ENCODE measurements at places on chromosomes 5 and 9.
A peak's percentile ranks its signal among the peaks of the same experiment; 100 is the strongest.

GRCh38 chr5:115246361-115246991, 16.2 kb downstream of the PGGT1B start:
- DNase-seq = peak; percentile 52

DNA sequence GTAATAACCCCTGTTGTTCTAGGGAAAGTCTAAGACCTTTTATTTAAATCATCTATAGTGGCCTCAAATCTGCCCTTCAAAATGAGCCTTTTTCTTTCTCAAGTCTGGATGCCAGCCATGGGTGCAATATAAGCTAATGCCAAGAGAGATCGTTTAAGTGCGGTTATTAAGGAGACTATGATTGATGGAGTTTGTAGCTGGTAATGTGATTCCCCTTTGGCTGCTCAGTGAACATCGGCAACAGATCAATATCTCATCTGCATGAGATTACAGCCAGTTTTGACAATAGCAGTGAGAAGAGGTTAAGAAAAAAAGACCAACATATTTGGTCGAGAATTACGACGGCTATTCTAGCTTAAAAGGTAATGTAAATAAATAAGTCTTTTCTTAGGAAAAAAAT, 1049.4 kb upstream of the NUDT12 start:
- no peak for DNase-seq

GRCh38 chr9:13993632-13994185, 320.2 kb downstream of the NFIB start:
- DNase-seq = no peak

- no peak for DNase-seq
These were observed 114.8 kb downstream of the COL23A1 start for GRCh38 chr5:178475422-178475821.

- peak; percentile 64 for DNase-seq
These were observed 46.8 kb downstream of the ELAVL2 start for GRCh38 chr9:23779220-23779619.

- DNase-seq = no peak
These were observed 5.5 kb upstream of the AOPEP start for GRCh38 chr9:94720846-94721549.

- no peak for DNase-seq
These were observed 412.8 kb upstream of the PIK3R1 start for GRCh38 chr5:67802766-67803165.

GRCh38 chr9:69319324-69320025, 5.5 kb upstream of the ENTREP1 start:
- DNase-seq = no peak

DNA sequence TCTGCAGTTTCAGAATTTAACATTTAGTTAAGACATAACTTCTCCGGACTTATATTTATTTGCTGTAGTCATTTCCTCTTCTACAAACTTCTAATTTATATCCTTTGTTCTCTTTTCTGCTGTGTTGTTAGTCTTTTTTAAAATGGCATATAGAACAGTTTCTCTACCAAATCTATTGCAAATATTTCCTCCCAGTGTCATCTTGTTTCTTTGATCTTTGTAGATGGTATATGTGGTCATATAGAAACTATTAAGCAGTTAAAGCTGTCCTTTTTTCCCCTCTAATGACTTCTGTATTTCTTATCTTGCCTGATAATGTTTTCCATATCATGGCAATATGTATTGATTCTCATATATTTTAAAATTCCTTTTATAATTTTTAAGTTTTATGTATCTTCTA, 264.5 kb downstream of the MCTP1 start:
- DNase-seq = no peak

DNA sequence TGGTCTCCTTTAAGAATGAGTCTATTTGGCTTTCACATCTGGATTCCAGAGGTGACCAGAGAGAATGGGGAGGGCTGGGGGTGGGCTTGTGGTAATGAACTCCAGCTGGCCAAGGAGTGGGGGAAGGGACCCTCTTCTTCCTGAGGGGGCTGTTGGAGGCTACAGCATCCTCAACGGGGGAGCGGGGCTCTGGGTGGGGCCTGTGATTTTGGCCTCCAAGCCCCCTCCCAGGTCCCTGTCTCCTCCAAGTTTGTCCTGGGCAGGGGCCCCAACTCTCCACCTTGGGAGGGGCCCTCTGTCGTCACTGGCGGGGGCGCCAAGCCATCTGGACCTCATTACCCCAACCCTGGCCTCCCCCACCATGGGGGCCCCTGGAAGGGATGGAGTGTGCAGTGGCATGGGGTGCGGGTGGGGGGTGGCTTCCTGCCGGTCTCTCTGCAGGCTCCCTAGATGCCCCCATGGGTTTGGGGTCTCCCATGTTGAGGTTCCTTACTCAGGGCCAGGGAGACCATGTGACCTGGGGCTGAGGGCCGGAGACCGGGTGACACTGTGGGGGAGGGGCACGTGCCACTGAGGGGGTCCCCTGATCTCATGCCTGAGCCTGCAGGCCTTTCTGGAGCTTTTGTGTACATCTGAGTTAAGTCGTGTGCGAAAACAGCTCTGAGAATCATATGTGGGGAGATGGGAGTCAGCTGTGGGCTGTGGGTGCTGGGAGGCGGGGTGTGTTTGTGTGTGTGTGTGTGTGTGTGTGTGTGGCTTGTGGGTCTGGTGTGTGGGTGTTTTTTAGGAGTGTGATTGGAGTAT, 32.4 kb downstream of the GOLGA2 start:
- DNase-seq = no peak

DNA sequence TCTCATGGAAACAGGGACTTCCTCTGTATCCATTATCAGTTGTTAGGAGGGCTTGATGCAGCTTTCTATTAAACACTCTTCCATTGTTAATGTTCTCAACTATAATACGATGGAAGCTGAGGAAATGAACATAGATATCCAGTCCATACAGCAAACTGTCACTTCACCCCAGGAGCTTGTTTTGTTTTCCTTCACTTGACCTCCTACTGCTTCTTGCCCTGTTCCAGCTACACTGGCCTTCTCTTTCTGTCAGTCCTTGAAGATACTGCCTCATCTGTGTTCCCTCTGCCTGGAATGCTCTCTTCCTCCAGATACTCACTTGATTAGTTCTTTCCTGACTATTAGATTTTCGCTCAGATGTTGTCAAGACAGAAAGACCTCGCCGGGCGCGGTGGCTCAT, 17.1 kb downstream of the CTNNA1 start:
- no peak for DNase-seq

DNA sequence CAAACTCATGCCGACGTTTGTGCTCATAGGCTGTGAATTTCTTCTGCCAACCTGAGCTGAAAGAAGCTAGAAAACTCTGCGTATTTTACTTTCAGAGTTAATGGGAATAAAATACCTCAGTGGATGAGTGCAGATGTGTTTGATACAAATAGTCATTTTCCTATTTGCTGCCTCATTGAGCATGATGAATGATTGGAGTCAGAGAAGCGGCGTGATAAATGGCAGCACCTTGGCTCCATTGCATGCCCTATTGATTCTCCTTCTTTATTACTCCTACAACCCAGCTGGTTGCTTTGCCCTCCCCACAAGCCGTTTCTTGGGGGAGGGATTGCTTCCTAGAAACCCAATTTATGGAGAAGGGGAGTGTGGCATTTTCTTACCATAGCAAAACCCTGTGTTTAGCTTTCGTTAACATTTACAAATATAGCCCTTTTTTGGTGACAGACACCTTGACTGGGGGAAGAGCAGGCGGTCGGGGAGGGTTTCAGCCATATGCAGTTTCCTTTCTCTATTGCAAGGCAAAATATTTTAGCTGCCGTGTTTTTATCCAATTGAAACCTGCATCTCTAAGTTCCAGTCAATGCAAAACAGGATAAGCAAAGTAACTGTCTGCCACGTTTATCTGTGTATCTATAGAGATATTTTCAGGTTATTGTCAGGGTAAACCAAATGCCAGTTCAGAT, 93.1 kb upstream of the TBCA start:
- DNase-seq = no peak

GRCh38 chr5:103476811-103477210, 85.8 kb downstream of the NUDT12 start:
- DNase-seq = no peak

DNA sequence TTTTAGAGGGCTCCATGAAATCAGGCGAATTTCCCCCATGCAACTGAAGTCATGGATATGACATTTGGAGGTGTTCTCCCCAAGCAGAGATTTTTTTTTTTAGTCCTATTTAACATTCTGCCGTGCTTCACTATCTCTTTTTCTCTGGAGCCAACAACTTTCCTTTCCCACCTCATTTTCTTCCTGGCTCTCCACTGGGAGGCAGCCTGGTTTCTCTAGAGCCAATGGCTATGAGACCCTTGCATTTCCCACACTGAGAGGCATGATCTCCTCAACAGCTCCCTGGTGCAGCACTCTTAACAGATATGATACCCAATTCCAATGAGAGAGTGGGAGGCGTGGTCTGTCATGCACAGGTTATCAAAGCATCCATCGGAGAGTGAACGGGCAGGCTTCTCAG, 310.8 kb downstream of the DRD1 start:
- no peak for DNase-seq

DNA sequence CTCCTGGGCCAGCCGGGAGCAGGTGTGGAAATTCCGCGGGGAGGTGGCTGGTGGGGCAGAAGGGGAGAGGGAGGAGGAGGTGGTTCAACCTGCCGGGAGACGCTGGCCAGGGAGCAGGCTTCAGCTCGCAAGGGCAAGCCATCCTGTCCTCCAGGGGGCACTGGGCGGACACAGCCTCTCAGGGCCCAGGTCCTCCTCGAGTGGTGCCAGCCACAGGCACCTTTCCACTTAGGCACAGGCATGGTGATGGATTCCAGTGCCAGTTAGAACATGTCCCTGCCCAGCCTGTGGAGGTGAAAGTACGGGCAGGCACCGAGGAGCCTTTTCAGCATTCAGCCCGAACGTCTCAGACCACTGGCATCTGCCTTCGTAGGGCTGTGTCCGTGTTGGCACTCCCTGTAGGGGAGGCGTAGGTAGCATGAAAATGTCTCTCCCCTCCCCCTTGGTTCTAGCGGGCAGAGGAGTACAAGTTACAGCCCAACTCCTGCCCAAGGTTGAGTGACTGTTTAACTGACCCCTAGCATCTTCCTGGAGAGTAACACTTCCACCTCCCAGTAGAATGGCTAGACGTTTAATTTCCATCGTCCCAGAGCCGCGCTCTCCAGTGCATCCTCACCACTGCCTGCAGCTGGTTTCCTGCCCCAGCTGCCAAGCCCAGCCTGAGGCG, 48.9 kb downstream of the DAB2IP start:
- peak; percentile 45 for DNase-seq

DNA sequence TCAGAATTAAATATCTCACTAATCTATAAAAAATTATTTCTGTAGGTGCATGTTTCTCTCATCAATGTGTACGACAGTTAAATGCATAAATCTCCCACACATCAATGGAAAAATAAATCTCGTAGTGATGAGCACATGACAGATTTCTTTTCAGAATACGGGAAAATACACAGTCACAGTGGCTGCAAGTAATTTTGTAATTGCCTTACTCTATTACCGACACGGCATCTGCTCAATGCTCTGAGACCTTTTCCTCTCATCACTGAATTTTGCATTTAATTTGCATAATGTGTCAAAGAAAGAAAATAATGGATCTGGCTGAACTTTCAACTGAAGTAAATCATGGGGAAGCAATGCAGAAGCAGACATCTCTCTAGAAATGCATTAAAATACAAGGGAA, 37.2 kb downstream of the PDE4D start:
- DNase-seq = no peak

DNA sequence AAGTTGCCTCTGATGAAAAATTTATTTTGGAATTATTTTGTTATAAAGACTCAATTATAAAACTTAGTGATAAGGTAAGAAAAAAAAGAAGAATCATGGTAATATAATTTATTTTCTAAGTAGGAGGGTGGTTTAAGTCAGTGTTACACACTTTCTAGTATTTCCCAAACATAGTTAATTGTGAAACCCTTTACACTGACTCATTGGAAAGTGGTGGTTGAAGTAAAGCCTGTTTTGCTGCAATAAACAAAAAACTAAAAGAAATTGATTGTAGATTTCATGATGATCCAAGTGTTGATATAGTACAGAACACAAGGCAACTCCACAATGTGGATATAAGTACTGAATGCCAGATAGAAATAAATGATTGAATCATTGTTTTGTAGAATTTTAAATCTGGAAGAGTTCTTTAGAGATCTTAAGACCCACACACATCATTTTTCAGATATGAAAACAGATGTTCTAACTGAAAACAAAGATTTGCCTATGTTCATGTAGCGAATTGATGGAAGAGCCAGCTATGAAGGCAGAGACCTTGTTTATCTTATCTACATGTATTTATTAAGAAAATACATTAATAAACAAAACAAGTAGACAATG, 539.8 kb downstream of the PRELID2 start:
- DNase-seq = no peak

GRCh38 chr5:6716629-6717149, 3.5 kb downstream of the TENT4A start:
- DNase-seq = no peak

GRCh38 chr5:67020096-67020615, 176.4 kb downstream of the CD180 start:
- no peak for DNase-seq

DNA sequence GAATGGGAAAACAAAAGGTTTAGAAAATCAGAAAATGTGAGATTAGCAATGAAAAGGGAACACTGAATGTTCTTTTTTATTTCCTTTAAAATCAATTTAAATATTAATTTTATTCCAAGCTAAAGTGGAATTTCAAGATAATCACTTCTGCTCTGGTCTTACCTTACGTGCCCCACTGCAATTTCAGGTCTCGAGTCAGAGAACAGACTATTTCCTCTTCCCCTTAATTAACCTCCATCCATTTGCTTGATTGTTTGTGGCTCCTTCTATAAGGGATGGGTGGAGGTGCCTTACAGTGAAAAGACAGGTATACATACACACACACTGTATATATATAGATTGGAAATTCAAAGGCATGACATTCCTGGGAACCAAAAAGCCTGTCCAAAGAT, 137.1 kb downstream of the SUSD1 start:
- DNase-seq = no peak

GRCh38 chr5:77402796-77403195, 89.3 kb downstream of the WDR41 start:
- DNase-seq = peak; percentile 6

- DNase-seq = no peak
These were observed 28.1 kb upstream of the INSYN2B start for GRCh38 chr5:170008376-170008775.

GRCh38 chr5:113735751-113736150, 222.3 kb downstream of the YTHDC2 start:
- DNase-seq = no peak

DNA sequence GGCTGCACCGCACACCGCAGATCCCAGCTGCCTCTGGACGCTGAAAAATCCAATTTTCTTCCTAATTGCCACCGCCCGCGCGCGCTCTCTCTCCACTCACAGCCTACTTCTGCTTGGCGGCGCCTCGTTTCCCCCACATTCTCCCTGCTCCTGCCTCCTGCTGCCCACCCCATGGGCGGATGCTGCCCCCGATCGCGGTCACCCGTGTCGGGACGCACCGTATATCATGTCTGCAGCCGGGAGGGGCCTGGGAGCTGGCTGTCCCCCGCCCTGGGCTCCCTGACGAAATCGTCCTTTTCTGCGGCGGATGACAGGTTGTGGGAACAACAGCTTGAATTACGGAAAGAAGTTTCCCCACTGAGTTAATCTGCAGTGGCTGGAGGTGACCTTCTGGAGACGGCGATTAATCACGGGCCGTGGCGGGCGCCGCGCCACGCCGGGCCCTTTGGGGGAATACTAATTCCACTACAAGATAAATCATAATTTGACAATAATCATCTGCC, 36.3 kb upstream of the PSD2 start:
- no peak for DNase-seq

Data from myocyte (in vitro differentiated cells).